ENCODE measurements at places on chromosomes 13 and 19.

DNA sequence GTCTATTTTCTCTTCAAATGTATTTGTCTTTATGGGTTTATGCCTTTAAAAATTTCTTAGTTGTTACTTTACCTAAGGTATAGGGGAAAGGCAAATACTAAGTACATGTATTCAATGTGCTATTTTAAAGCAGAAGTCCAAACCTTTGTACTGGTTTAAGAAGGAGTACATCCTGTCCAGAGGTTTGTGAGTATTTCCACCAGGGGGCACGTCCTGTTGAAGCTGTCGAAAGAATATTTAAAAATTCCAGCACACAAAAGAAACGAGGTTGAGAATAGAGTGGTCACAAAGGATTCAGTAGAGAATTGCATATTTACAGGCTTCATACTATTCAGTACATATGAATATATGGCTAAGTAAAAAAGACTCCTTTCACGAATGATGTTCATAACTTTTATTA is 59.8 kb downstream of the URI1 start:
- DNase-seq: no peak

- no peak for DNase-seq
Observed at GRCh38 chr13:40146611-40147117, 491.2 kb downstream of the COG6 start.

- no peak for DNase-seq
Observed at GRCh38 chr19:4337906-4338440, 654 bp downstream of the STAP2 start.

GRCh38 chr19:46303322-46303690 is 6.5 kb downstream of the HIF3A start:
- no peak for DNase-seq

DNA sequence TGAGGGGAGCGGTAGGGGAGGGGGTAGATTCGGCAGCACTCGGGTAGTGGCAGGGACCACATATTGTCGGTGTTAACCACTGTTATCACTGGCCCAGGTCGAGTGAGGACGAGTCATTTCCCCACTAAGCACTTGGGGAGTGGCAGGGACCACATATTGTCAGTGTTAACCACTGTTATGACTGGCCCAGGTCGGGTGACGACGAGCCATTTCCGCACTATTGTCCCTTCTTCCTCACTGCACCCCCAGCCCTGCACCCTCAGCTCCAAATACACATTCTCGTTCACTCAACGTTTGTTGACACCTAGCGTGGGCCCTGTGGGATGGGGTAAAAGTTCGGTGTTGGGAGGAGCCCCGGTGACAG is 467 bp upstream of the CLN5 start:
- DNase-seq: peak; percentile 65

DNA sequence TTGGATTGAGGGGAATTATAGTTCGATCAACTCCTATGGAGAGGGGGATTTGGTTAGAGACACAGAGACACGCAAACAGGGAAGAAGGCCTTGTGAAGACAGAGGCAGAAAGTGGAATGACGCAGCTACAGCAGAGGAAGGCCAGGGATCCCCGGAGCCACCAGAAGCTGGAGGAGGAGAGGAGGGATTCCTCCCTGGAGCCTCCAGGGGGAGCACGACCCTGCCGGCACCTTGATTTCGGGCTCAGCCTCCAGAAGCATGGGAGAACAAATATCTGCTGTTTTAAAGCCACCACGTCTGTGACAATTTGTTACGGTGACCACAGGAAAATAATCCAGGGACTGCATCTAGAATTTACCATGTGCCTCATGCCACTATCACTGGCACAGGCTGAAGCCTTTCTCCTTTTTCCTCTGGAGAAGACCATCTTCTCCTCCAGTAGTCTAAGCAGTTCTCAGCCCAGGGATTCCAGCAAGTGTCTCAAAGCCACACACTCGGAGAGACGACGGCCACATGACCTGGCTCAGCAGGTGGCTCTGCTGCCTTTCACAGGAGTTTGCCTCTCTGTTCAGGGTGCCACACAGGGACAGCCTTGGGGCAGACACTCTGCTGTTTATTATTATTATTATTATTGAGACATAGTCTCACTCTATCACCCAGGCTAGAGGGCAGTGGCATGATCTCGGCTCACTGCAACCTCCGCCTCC is 39.9 kb upstream of the CCNE1 start:
- DNase-seq: peak; percentile 18

GRCh38 chr19:15123900-15124299 is 16.7 kb downstream of the SYDE1 start:
- no peak for DNase-seq

- DNase-seq: no peak
Observed at GRCh38 chr13:111437856-111438547, 117.6 kb downstream of the TEX29 start.

DNA sequence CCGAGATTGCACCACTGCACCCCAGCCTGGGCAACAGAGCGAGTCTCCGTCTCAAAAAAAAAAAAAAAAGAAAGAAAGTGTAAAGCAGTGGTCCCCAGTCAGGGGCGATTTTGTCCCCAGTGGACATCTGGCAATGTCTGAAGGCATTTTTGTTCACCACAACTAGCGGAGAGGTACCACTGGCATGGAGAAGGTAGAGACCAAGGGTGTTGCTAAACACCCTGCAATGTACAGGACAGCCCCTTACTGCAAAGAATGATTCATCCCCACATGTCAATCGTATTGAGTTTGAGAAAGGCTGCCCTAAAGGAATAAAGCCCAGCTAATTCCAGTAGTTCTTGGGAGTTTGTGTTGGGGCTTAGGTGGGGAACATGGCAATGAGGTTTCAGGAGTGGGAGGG is 38.7 kb downstream of the CYP4F2 start:
- DNase-seq: no peak

DNA sequence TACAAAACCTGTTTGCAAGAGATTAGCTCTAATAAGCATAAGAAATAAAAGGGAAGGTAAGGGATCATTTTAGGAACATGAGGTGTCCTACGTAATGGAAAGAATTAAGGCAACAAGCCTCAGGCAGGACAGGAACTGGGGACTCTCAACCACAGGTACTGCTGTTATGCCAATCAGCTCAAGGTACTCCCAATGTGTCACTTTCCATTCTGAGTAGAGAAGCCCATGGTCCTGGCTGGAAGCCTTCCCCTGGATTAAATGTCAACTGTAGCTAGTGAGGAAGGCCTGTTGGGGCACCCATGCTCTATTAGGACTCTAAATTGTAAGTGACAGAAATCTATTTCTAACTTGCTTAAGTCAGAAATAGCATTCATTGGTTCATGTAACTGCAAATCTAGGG is 134.6 kb downstream of the DPF1 start:
- DNase-seq: no peak

GRCh38 chr13:114065926-114066774 is 66.3 kb downstream of the RASA3 start:
- peak; percentile 29 for DNase-seq

DNA sequence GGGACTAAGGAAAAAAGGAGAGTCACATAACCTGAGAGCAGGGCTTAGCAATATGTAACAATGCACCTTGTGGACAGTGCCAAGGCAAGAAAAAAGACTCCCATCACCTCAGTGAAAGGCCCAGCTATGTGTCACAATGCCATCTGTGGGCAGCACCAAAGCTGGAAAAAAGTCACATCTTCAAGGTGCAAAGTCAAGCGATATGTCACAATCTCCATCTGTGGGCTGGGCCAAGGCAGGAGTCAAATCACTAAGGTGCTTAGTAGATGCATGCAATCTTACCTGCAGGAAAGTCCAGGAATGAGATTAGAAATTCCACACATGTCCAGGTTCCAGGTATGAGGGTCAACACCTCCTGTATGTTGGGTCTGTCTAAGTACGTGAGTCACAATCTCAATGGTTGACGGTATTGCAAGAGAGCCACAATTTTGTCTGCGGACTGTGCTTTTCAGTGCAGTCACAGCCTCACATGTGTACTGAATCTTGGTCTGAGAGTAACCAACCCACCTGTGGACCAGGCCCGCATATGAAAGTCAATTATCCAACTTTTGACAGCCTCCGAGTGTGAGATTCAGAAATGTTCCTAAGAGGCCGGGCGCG is 14.8 kb upstream of the ZNF43 start:
- DNase-seq: no peak

- no peak for DNase-seq
Observed at GRCh38 chr13:41740479-41740878, 220.4 kb downstream of the VWA8 start.

- no peak for DNase-seq
Observed at GRCh38 chr13:99970651-99971575, 654 bp downstream of the ZIC5 start.

DNA sequence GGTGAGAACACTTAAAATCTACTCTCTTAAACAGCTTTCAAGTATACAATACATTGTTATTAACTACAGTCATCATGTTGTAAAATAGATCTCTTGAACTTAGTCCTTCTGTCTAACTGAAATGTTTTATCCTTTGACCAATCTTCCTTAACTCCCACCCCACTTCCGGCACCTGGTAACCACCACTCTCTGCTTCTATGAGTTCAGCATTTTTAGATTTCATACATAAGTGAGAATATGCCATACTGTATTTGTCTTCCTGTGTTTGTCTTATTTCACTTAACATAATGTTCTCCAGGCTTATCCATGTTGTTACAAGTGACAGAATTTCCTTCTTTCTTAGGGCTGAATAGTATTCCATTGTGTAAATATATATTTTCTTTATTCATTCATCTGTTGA is 144.1 kb upstream of the TRPC4 start:
- no peak for DNase-seq

- DNase-seq: no peak
Observed at GRCh38 chr13:99985241-99985874, 3.8 kb downstream of the ZIC2 start.

- DNase-seq: no peak
Observed at GRCh38 chr13:33842986-33843385, 25.0 kb downstream of the RFC3 start.

All from activated CD4-positive, alpha-beta T cell treated with anti-CD3 and anti-CD28 coated beads, Interleukin-2, amount 50 U/mL, for 1 hour (primary cell).